Activated CD4-positive, alpha-beta T cell treated with anti-CD3 and anti-CD28 coated beads for 24 hours (primary cell): ENCODE measurements at places on chromosomes 2 and 18.

DNA sequence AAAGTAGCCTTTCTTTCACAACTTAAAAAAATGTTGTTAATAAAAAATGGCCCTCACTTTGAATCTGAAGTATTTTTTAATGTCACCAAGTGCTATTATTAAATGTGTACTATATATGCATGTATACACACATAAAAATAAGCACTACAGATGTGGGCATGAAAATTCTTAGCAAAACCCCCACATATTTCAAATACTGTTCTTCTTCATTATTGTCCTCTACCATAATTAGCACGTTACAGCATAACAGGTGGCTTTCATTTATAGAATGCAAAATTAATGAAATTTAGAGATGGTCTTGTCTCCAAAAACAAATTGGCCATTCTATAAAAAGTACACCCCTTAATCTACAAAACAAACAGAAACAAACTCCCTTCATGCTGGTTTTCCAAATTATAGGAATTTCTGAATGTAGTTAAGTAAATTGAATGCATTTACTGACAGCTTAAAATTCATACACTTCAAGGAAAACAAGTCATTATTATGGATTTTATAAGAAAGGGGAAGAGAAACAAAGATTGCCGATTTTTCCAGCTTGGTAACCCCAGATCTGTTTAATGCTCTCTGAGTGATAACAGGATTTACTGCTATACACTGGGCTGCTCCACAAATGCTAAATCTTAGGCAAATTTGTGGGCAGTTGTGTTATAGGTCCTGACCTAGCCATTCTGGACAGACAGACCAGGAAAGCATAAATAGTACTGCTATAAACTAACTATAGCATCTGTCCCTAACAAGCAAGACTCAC is 67.2 kb downstream of the SPRED2 start:
- no peak for DNase-seq

- no peak for DNase-seq
Measured at GRCh38 chr2:45705233-45705632, 53.8 kb downstream of the PRKCE start.

GRCh38 chr2:226795281-226796011 is 4.2 kb downstream of the IRS1 start:
- DNase-seq: no peak

- DNase-seq: no peak
Measured at GRCh38 chr2:169001116-169001815, 29.9 kb downstream of the ABCB11 start.

DNA sequence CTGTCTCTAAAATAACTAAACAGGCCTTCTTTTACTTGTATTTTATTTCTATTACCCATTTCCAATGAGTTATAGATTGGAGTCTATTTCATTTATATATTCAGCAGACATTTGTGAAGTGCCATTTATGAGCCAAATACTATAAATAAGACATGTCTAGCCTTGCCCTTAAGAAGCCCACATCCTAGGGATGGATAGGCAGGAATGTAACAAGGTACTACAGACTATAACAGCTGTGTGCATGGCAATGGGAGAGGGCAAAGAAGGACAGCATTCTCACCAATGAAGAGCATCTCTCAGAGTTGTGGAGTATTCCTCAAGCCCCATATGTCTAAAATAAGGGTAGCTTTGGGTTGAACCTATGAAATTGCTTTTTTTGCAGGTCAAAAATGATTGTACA is 161.9 kb upstream of the RASGRP3 start:
- no peak for DNase-seq

GRCh38 chr2:676647-677055 is 555 bp downstream of the TMEM18 start:
- peak; percentile 96 for DNase-seq

DNA sequence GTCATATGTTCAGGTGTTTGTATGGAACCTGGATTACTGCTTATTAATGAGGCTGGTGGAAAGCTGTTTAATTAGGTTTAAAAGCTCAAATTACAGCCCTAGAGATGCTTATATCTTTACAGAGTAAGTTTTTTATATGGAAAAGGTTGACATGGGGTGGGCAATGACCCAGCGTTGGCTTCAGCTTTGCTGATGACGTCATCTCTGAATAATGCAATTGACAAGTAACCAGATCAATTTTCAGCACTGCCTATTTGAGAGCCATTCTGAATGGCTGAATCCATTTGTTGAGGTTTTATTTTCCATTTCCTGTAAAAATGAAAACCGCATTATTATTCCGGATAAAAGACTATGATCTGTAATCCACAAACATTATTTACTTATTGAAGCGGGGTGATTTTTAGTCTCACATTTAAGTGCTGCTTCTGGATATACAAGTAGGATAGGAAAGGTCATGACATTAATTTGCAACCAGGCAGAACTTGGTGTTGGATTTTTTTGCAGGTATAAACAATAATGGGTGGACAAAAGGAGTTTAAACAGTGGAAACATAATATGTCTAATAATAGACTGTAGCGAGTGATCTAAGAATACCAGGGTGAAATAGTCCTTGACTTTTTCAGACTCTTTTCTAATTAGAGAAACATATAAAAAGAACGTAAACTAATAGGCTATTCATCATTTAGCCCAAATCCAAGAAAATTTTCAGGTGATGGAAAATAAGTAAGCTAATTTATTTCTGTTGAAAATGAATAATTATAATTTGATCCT is 2.7 kb downstream of the PPP1R1C start:
- DNase-seq: no peak

- DNase-seq: no peak
Measured at GRCh38 chr2:235350234-235350633, 143.6 kb upstream of the AGAP1 start.

DNA sequence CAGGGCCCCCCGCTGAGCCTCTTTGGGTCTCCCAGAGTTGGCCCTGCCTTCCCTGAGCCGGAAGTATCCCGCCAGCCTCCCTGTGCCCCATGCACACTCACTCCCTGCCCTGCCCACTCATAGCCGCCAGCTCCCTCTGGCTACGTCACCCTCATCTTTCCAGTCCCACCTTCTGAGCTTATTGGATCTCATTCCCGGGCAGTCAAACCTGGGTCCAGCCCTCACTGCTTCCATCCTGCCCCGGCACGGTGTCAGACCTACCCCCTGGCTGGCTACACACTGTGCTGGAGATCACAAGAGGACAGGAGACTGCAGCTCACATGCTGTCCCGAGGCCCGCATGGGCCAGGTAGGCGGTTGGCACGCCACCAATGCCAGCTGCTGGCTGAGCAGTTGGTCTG is 147.2 kb downstream of the ASB1 start:
- no peak for DNase-seq

- no peak for DNase-seq
Measured at GRCh38 chr2:203580844-203581243, 45.7 kb upstream of the RAPH1 start.

DNA sequence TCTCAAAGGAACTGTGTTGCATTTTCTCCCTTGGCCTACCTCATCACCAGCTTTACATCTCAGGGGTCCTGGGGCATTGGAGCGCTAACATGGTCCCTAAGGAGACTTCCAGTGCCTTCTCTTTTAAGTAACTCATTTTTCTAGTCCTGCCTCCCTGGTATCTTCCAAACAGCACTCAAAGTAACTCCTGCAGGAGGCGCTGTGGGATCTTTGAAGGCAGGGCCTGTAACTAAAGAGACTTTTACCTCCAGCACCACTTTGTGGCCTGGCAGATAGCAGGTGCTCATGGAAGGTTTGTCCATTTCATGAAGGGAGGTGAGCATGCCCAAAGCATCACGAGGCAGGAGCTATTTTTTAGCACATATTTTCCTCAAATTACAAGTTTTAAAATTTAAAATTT is 411.0 kb upstream of the GYPC start:
- peak; percentile 6 for DNase-seq

DNA sequence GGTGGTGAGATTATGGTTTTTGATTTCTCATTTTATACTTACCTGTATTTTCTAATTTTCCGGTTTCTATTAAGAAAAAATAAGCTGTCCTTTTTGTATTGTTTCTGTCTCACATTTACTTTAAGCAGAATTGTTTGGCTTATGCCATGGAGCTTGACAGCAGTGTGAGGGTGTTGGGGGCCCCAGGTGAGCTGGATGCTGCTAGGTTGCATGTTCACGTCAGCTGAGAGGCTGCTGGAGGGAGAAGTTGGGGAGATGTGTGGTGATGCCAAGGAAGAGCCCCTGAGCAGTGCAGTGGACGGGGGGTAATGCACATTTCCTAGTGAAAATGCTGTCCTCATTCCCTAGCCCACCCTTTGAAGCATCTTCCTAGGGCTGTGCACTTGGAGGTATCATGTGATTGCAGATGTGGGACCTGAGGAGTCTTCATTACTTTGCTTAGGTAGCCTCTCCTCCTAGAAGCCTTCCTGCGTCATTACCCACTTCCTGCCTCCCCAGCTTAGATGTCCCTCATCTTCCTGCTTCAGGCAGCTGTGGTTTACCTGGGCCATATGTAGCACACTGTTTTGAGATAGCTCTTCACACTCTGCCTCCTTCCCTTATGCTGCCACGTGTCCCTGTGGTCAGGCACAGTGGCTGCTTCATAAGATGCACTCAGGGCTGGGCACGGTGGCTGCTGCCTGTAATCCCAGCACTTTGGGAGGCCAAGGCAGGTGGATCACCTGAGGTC is 16.2 kb downstream of the ATG16L1 start:
- DNase-seq: peak; percentile 44

DNA sequence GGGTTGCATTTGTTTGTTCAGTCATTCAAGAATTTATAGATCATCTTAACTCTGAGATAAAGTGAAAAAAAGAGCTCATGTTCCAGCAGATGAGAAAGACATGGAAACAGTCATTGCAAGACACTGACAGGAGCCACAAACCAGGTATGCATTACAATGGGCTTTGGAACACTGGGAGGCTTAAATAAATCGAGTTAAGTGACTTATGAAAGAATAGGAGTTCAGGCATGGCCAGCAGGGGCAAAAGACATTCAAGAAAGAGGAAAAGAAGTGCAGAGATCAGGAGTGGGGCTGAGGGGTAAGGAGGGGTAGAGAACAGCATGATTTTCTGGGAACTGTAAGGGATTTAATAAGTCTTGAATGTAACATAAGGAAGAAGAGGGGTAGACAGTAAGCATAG is 121.2 kb upstream of the EPC2 start:
- DNase-seq: no peak

DNA sequence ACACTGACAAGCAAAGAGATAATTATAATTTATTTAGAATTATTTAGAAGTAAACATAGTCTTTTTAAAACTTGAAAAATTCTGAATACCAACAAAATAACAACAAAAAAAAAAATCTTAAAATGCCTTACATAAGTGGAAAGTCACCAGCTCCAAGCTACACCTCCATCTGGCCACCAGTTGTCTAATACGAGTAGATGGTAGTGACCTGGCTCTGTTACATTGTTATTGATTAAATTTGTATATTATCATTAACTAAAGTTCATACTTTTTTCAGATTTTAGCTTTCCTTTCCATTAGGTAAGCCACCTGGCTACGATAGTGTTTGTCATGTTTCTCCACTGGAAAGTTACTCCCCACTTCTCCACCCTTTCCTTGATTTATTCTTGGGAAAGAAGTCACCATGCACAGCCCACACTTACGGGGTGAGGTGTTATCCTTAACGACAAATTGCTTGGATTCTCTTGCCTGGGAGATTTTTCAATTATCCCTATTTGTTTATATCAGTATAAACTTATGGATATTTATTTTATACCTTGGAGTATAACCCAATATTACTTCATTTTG is 464.5 kb upstream of the CHAC2 start:
- no peak for DNase-seq

- DNase-seq: no peak
Measured at GRCh38 chr2:220469201-220469600, 841.8 kb downstream of the SLC4A3 start.

DNA sequence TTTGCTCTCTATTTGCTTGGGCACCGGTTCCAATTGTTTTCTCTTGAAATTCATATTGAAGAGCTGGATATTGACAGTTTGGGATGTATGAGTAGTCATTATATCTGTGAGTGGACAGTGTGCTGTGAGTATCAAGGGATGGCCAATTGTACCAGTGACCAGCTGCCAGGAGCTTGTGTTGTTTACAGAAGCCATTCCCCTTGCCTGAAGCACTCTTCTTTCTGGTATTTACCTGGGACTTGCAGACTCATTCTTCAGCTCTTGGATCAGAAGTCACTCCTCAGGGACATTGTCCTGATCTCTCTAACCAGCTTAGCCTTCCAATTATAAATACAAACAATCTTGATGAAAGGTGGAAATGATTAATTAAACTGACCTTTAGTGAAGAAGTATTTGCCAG is 438.3 kb upstream of the LRATD1 start:
- no peak for DNase-seq

DNA sequence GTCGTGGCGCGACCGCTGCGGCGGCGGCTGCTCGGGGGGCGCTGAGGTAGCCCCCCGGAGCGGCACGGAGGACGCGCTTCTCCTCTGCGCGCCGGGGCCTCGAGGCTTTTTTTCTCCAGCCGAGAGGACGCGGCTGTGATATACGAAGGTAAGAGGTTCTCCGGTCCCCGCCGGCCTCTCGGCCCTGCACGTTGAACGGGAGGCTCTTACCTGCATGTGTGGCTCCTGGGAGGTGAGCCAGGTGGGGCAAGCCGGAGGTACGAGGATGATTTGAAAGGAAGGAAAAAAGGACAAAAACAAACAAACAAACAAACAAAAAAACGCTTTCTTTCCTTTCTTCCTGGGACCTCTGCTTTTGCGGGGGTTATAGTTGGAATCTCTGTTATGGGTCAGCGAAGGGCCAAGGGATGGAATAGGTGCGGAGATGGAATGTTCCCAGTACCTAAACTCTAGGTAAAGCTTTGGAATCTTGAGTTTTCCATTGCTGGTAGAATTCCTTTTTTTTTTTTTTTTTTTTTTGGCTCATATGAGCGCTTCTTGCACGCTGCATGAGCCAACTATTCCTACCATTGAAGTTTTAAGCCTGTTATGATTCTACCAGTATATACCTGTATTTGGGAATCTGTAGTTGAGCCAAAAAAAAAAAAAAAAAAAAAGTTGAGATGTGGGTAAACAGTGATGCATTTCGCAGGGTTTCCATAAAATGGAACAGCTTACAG is 674 bp downstream of the PTPN4 start:
- DNase-seq: peak; percentile 13

DNA sequence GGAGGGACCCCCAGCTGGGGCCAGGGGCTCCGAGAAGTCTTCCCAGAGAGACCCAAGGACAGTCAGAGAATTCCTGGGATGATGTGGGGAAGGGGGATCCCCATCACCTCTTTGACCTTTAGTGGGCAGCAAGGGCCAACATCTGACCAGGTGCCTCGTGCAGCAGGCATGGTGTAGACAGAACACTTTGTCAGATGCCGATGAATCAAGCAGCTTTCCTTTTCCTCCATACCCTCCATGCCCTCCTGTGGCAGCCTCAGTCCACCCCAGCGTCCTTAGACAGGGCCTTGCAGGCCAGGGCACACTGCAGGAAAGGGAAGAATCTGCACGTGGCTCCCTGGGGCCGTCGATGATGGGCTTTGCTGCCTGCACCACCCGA is 26.3 kb downstream of the GPR55 start:
- DNase-seq: no peak

DNA sequence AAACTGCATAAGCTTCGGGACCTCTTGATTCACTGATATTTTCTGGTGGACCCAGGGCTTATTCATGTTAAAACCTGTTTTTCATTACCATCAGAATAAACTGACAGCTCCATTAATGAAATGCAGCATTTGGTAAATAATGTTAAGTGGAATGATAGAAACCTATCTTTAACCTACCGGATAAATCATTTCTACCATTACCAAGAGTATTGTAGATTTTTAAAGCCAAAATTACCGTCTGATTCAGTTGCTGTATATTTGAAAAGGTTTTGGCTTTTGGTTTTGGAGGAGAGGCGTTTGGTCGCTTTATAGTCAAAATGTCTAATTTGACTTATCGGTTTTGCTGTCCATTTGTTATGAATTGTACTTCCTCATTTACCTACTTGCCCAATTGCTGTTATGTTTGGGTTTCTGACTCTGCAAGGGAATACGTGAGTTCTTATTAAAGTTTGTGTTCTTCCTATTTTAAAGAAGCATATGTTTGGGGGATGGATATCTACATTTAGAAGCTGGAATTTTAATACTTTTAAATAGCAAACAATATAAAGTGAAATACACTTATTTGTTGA is 1.0 kb upstream of the CUL3 start:
- no peak for DNase-seq
